ENCODE measurements at places on chromosomes 4 and X.

DNA sequence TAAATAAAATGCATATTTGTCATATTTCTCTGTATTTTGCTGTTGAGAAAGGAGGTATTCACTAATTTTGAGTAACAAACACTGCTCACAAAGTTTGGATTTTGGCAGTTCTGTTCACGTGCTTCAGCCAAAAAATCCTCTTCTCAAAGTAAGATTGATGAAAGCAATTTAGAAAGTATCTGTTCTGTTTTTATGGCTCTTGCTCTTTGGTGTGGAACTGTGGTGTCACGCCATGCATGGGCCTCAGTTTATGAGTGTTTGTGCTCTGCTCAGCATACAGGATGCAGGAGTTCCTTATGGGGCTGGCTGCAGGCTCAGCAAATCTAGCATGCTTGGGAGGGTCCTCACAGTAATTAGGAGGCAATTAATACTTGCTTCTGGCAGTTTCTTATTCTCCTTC lies 3.3 kb downstream of the HTT start:
- no peak for DNase-seq

- no peak for DNase-seq
Measured at GRCh38 chr4:25927361-25928195, 13.6 kb downstream of the SMIM20 start.

DNA sequence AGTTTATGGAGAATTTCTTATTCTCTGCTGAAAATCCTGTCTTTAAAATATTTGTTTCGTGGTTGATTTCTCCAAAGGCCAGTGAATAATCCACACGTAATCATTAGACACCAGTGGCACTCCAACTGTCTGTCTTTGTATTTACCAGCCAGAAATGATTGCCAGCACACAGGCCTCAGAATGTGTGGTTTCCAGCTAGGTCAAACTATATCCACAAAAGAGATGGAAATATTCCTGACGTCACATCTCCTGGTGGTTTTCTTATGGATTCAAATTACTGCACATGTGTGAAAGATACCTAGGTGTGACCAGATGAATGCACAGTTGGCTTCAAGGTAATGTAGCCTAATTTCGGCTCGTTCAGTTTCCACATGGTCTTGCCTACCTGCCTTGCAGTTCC lies 27.2 kb upstream of the TENM3 start:
- DNase-seq: no peak

- no peak for DNase-seq
Measured at GRCh38 chr4:81650606-81651242, 179.0 kb upstream of the RASGEF1B start.

GRCh38 chr4:153409924-153410501 lies 56.1 kb upstream of the TMEM131L start:
- no peak for DNase-seq

GRCh38 chr4:76782837-76783236 lies 115.1 kb downstream of the SOWAHB start:
- DNase-seq: no peak

- DNase-seq: no peak
Measured at GRCh38 chr4:124783847-124784246, 71.3 kb upstream of the ANKRD50 start.

DNA sequence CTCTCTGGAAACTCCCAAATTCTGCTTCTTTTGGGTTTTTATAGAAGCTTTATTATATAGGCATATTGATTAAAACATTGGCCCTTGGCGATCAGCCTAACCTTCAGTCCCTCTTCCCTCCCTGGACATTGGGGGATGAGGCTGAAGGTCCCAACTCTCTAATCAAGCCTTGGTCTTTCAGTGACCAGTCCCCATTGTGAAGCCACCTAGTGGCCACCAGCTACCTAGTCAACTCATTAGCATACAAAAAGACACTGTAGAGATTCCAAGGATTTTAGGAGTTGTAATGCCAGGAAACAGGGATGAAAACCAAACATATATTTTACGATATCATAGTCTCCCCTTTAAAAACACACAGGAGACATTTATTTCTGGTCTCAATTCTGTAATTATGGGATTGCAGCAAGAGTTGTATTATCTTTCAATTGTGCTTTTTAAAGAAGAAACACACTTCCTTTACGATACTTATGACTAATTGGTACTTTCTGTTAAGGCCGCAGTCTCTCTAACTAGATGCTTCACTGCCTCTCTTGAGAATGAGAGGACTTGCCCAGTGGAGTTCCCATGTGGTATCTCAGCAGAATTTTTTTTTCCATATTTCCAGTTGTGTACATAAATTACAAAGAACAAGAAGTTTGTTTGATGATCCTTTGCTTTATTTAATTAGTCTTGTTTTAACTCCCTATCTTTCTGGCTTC lies 58.2 kb downstream of the WDR17 start:
- DNase-seq: no peak

DNA sequence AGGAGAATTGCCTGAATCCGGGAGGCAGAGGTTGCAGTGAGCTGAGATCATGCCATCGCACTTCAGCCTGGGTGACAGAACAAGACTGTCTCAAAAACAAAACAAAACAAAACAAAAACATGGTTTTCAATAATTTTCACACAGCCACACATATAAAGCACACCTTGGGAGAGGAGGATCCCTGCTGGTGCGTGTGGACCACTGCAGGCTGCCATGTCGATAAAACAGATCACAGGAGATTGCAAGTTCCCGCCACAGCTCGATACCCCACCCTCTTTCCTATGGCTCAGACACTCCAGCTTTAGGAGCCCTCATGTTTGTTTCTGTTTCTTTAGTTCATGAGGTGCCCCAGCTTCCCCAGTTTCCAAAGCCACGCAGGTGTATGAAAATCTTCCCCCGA lies 31.3 kb upstream of the CLDN24 start:
- no peak for DNase-seq

GRCh38 chr4:121072224-121073003 lies at the start of gene NDNF:
Gene NDNF, minus strand, starts transcription at chr4:121072535. Its CDS starts 26,698 bp downstream, at chr4:121045837.
- no peak for DNase-seq

DNA sequence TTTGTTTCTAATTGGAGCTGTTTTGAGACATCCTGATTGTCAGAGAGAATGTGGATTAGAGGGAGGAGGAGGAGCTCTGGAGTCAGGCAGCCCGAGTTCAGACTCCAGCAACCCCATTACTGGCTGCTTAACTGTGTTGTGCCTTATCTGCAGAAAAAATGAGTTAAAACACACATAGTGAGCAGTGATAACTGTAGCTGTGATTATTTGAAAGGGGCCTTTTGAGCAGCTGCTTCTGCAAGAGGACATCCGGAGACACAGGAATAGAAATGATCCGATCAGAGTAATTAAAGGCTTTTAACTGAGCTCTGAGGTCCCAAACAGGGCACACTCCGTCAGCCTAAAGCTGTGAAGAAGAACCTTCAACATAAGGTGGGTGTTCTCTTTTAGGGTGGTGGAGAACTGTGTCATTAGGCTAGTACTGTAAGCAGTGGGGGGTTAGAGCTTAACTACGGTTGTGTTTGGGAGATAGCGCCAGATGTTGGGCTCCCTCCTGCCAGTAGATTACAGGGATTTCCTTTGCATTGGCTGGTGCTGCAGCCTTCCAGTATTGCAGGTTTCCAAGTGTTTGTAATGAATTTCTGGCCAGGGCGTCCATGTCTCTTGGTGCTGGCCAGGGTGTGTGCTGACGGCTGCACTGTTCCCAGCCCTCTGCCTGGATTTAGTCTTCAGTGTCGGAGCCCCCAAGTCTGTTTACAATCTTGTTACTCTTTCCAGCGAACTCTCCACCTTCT lies 24.3 kb downstream of the ADD1 start:
- no peak for DNase-seq

DNA sequence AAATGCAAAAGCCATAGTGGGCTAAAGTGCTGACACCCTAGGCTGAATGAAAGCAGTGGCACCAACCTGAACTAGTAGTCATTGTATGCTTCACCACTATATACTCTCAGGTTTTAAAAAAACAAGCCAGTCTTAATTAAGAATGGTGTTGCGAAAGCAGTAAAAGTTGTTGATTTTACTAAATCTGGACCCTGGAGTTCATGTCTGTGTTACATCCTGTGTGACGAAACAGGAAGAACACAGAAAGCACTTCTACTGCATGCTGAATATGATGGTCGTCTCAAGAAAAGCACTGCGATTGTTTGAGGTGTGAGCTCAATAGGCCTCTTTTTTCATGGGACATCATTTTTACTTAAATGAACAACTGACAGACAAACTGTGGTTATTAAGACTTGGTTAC lies 24.2 kb upstream of the GDPD2 start:
- no peak for DNase-seq

- no peak for DNase-seq
Measured at GRCh38 chrX:114584375-114584943, 573 bp downstream of the HTR2C start.

DNA sequence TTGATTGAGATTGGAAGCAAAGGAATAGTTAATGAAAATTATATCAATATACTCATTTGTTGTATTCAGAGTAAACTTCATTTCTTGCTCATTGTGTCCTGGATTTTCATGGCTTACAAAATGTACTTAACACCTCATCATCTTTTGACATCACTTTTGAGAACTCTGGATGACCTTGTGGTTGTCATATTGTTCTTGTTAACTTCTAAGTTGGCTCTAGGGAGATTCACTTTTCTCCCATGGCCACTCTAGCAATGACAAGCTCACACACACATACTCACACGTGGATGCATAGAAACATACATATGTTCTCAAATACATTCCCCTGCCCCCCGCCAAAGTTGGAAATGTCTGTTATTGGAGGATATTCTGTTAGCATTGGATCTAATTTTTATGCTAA lies 15.3 kb downstream of the PHEX start:
- DNase-seq: no peak

DNA sequence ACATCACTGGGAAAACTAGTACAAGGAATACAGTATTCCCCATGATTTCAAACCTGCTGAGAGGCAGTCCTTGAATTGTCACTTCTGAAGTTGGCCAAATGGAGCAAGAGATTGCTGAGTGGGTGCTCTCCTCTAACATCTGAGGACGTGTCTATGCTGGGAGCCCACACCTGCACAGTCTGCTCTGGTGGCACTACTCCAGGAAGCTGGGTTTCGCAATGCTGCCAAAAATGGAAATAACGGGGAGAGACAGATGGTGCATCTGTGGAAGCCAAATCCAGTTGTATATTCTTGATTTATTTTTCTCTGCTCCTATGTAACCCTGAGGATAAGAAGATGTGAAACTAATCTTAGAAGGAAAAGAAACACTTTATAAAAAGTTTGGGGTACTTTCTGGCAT lies 240.1 kb upstream of the CTSO start:
- no peak for DNase-seq

- no peak for DNase-seq
Measured at GRCh38 chr4:15996773-15997172, 33.8 kb upstream of the FGFBP2 start.

GRCh38 chrX:102723456-102723855 lies 2.9 kb downstream of the GPRASP3 start:
- no peak for DNase-seq

GRCh38 chr4:141898346-141898745 lies 262.0 kb downstream of the IL15 start:
- no peak for DNase-seq

DNA sequence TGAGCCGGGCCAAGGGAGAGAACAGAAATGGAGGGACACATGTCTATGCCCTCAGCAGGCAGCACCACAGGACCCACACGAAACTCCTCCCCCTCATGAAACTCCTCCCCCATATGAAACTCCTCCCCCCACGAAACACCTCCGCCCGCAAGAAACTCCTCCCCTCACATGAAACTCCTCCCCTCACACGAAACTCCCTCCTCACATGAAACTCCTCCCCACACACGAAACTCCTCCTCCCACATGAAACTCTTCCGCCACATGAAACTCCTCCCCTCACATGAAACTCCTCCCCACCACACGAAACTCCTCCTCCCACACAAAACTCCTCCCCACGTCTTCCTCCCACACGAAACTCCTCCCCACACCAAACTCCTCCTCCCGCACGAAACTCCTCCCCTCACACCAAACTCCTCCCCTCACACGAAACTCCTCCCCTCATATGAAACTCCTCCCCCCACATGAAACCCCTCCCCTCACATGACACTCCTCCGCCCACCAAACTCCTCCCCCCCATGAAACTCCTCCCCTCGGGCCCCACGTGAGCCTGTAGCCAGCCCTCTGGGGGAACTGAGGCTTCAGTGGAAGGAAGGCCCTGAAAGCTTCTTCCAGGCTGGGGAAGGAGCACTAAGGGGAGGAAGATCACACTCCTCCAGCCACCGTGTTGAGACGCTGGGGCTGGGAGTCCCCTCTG lies 15.2 kb downstream of the ADRA2C start:
- DNase-seq: no peak

- no peak for DNase-seq
Measured at GRCh38 chr4:111693758-111694157, 451.5 kb upstream of the FAM241A start.

- DNase-seq: no peak
Measured at GRCh38 chr4:17336524-17336961, 175.3 kb downstream of the QDPR start.

DNA sequence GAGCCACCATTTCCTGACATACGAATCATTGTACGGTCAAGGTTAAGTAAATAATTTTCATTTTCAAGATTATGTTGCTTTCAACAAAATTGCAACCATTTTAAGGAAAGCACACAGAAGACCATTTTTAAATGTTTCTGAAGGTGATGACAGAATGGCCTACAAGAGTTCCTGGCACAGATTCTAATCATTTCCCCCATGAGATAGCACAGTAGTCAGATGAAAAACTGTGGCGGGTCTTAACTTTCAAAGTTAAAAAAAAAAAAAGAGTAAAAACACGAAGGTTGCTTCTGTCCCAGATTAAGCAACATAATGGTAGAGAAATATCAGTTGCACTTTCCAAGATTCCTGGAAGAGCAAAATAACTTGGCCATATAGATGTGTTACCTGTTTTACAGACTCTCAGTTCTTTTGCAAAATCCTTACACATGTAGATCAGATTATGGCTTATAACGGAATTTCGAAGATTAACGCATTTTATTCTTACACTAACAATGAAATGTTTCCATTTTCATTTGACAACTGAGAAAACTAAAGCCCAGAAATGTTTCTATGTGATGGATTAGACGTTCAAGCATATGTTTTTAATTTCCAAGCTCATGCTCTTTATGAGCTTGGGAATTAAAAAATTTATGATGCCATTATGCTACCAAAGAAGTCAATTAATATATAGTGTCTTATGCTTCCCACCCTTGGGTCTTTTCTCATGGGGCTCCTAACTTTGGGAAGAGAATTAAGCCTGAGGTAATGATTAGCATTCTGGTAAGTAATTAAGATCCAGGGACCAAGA lies 335.1 kb upstream of the CLNK start:
- no peak for DNase-seq

GRCh38 chr4:110104661-110105060 lies 93.8 kb downstream of the ELOVL6 start:
- DNase-seq: no peak

DNA sequence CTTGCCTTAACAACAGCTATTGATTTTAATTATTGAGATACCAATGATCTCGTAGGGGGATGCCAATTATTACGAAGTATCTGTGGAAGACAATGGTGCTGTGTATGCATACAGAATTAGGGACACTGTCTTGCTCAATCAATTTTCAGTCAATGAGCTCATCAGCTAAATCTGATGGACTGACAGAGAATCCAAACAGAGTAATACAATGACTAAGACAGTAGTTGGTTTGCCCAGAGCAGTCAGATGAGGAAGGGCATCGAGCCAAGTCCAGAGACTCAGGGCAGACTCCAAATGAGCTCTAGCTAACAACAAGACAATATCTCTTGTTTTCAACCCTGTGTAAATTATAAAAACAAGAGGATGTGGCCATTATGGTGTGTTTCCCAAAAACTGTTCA lies 14.7 kb upstream of the GSX2 start:
- peak; percentile 91 for DNase-seq

- DNase-seq: no peak
Measured at GRCh38 chr4:188911199-188911598, 772.0 kb downstream of the TRIML1 start.
